ENCODE measurements at places on chromosomes 4 and X. TPM values are rescaled to one million over a fixed set of nuclear protein-coding genes. Genes with fewer than 3 reads are reported as not detected.

Gene MUC7
- total RNA-seq = not detected

Gene AFP
- 2.9 TPM for total RNA-seq

Gene JCHAIN
- 0.34 TPM for total RNA-seq

Gene APELA
- total RNA-seq = not detected

Gene GPM6B
- 7.7 TPM for total RNA-seq

Gene RBM47
- total RNA-seq = 0.32 TPM

Gene GAGE12H
- total RNA-seq = not detected

Gene STK26
- 2.0 TPM for total RNA-seq

Gene TMPRSS11D
- under 0.01 TPM for total RNA-seq

Gene CDKL5
- total RNA-seq = 2.2 TPM

Gene BRS3
- not detected for total RNA-seq

Gene RHOXF2
- not detected for total RNA-seq

Gene DCAF4L1
- total RNA-seq = not detected

Gene ATP11C
- 49.3 TPM for total RNA-seq

Gene DOCK11
- 26.3 TPM for total RNA-seq

Gene CCNB3
- 0.63 TPM for total RNA-seq

Gene SPANXB1
- not detected for total RNA-seq

Gene CDS1
- total RNA-seq = 0.47 TPM

Gene GPRIN3
- total RNA-seq = not detected

Gene NR3C2
- 2.4 TPM for total RNA-seq

Gene IGSF1
- not detected for total RNA-seq

Gene RELL1
- total RNA-seq = 64.6 TPM

Gene TLR10
- total RNA-seq = not detected

Gene TBC1D8B
- 13.2 TPM for total RNA-seq

Gene FAM199X
- 7.9 TPM for total RNA-seq

Gene FATE1
- total RNA-seq = not detected

Gene ADH6
- not detected for total RNA-seq

Gene ADAM29
- not detected for total RNA-seq

Gene SOD3
- 22.5 TPM for total RNA-seq

Gene MAGEA4
- total RNA-seq = not detected

Gene TRIM75
- not detected for total RNA-seq

Gene RWDD4
- total RNA-seq = 8.8 TPM

Gene CXCL8
- total RNA-seq = 1.9 TPM

Gene LPAR4
- 0.34 TPM for total RNA-seq

Gene DHX15
- 106 TPM for total RNA-seq

Gene PCDH7
- 78.5 TPM for total RNA-seq

Gene FAT1
- 121 TPM for total RNA-seq

Gene C4orf36
- total RNA-seq = 2.1 TPM

Gene TLL1
- total RNA-seq = not detected

Gene RAB41
- total RNA-seq = not detected

Gene ARL9
- 0.95 TPM for total RNA-seq

Gene RIPPLY1
- not detected for total RNA-seq

Gene DUSP9
- total RNA-seq = not detected

Gene XAGE2
- total RNA-seq = not detected

Gene CT47A1
- not detected for total RNA-seq

Gene IGFBP7
- total RNA-seq = 112 TPM

Gene COX7B2
- not detected for total RNA-seq

Gene PF4V1
- total RNA-seq = 1.9 TPM

Gene AKAP4
- not detected for total RNA-seq

Gene FHIP1A
- not detected for total RNA-seq

Gene FOXR2
- not detected for total RNA-seq
